ENCODE measurements at places on chromosomes 5 and 9. TPM values are rescaled to one million over a fixed set of nuclear protein-coding genes. Genes with fewer than 3 reads are reported as not detected.

KLF4 gene
- total RNA-seq, result 83.3 TPM

PLEKHG4B gene
- 0.19 TPM for total RNA-seq

SLC1A3 gene
- 1.8 TPM for total RNA-seq

SLC34A3 gene
- total RNA-seq, result 13.3 TPM

MCC gene
- total RNA-seq, result 1.2 TPM

PDCD1LG2 gene
- not detected for total RNA-seq

SPATA31D3 gene
- not detected for total RNA-seq

ZNF366 gene
- 1.7 TPM for total RNA-seq

NSG2 gene
- total RNA-seq, result 1.9 TPM

PAEP gene
- not detected for total RNA-seq

SPATA31A1 gene
- total RNA-seq, result not detected

CTSV gene
- 1.2 TPM for total RNA-seq

SPATA31D4 gene
- total RNA-seq, result not detected

TUSC1 gene
- 16.1 TPM for total RNA-seq

FCN2 gene
- total RNA-seq, result not detected

PCDHB11 gene
- 2.8 TPM for total RNA-seq

WWC1 gene
- 53.8 TPM for total RNA-seq

MEGF10 gene
- 2.5 TPM for total RNA-seq

FBP2 gene
- not detected for total RNA-seq

ZNF454 gene
- total RNA-seq, result 1.4 TPM

PCDHA1 gene
- total RNA-seq, result not detected

FST gene
- total RNA-seq, result 47.0 TPM

SHISAL2B gene
- not detected for total RNA-seq

CBY3 gene
- total RNA-seq, result not detected

G3BP1 gene
- total RNA-seq, result 67.7 TPM

LCN9 gene
- total RNA-seq, result not detected

MOB3B gene
- total RNA-seq, result 65.7 TPM

DOCK2 gene
- total RNA-seq, result 20.1 TPM

MSH3 gene
- total RNA-seq, result 14.5 TPM

FUT7 gene
- total RNA-seq, result not detected

FOXD4L3 gene
- not detected for total RNA-seq

HK3 gene
- 1.6 TPM for total RNA-seq

GARNL3 gene
- 78.4 TPM for total RNA-seq

DCTN4 gene
- 41.7 TPM for total RNA-seq

ANXA1 gene
- 223 TPM for total RNA-seq

PPIC gene
- 5.0 TPM for total RNA-seq

UBE2R2 gene
- 29.7 TPM for total RNA-seq

BTNL3 gene
- 7.4 TPM for total RNA-seq

ZNF883 gene
- not detected for total RNA-seq

SH2D3C gene
- total RNA-seq, result 22.3 TPM

NMUR2 gene
- not detected for total RNA-seq

PDE8B gene
- 0.94 TPM for total RNA-seq

SHROOM1 gene
- total RNA-seq, result 130 TPM

SCGB3A2 gene
- not detected for total RNA-seq

TLN1 gene
- total RNA-seq, result 262 TPM

C9orf153 gene
- total RNA-seq, result not detected

SLC6A19 gene
- total RNA-seq, result 500 TPM

ARL14EPL gene
- total RNA-seq, result not detected

MTX3 gene
- 9.3 TPM for total RNA-seq

KIAA1958 gene
- 17.2 TPM for total RNA-seq

TRMT10B gene
- total RNA-seq, result 13.0 TPM

FBXL7 gene
- 25.6 TPM for total RNA-seq

FAM221B gene
- not detected for total RNA-seq

CD180 gene
- 0.57 TPM for total RNA-seq

SPINK6 gene
- total RNA-seq, result not detected

FYB1 gene
- 21.4 TPM for total RNA-seq

CCDC152 gene
- total RNA-seq, result not detected

ATOX1 gene
- total RNA-seq, result 142 TPM

MLLT3 gene
- 21.6 TPM for total RNA-seq
